Neural progenitor cell (in vitro differentiated cells): ENCODE measurements at places on chromosomes 1 and 21. TPM values are rescaled to one million over a fixed set of nuclear protein-coding genes. Genes with fewer than 3 reads are reported as not detected.
A peak's percentile ranks its signal among the peaks of the same experiment; 100 is the strongest.

DHRS3 gene
- 2.5 and 4.3 TPM in 2 replicates for total RNA-seq

DNA sequence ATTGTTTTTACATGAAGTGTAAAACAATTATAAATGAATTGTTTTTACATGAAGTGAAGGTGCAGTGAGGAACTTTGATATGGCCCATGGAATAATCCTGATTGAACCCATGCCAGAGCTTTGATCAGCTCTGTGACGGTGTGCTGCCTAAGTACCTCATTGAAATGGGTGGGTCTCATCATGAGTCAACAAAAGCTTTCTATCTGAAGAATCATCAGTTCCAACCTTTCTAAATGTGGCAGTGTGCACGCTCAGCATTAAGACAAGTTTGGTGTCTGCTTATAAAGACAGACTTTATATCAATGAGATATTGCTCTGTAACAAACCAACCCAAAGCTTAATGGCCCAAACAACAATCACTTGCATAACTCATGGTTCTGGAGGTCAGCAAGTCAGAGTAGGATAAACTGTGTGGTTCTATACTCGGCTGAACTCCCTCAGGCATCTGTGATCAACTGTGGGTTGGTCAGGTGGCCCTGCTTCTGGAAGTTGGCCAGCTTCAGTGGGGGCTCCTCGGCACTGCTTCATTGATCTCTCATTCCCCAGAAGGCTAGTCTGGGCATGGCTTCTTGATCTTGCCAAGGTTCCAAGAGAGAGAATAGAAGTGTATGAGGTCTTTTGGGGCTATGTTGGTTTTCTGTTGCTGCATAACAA lies 258.0 kb downstream of the LTN1 start:
- H3K27ac ChIP-seq, result no peak overlapping the region
- H3K4me1 ChIP-seq, result peaks cover 7% of the 10 kb centered on the region
- no peak for DNase-seq
- no peaks in the 10 kb centered on the region for H3K27me3 ChIP-seq

TEX38 gene
- not detected in 2 replicates for total RNA-seq

KRTAP21-1 gene
- total RNA-seq, result not detected in 2 replicates

G0S2 gene
- 0.93 TPM in 1 of 2 replicates, not detected in the other for total RNA-seq

ANKRD45 gene
- 1.5 and 2.3 TPM in 2 replicates for total RNA-seq

DNA sequence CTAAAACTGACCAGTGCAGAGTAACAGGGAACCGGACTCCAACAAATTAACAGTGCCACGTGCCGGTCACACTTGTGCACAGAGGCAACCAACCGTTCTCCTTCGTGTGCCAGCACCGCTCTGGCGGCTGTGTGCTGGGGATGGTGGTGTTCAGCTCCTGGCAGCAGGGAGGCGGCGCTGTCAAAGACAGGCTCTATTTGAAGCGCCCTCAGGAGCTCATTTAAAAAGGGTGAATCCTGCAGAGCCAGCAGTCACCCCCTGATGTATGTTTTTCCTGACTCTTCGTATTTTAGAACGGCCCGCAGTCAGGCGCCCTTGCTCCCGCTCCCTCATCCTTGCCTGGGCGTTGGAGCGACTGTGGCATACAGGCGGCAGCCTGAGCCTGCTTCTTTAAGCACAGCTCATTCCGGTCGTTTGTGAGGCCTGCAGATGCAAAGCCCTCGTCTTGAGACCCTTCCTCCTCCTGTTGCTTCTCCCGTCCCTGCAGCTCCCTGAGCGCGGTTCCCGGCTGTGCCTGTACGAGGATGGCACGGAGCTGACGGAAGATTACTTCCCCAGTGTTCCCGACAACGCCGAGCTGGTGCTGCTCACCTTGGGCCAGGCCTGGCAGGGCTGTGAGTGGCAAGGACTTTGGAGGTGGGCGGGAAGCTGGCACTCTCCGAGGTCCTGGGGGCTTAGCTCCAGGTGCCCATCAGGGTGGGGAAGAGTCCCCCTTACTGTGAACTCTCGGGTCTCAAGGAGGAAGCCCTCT lies 1.1 kb downstream of the DFFB start:
- peaks cover 15% of the 10 kb centered on the region for H3K4me1 ChIP-seq
- H3K36me3 ChIP-seq, result no peaks in the 10 kb centered on the region
- H3K4me3 ChIP-seq, result peak overlapping the region; percentile 75
- no peak overlapping the region for H3K27ac ChIP-seq
- DNase-seq, result peak; percentile 48
- peaks cover 19% of the 10 kb centered on the region for H3K27me3 ChIP-seq

KRTAP20-1 gene
- total RNA-seq, result not detected in 2 replicates

CFHR1 gene
- not detected in 2 replicates for total RNA-seq

GRCh38 chr1:78102082-78102481 lies 56.3 kb downstream of the GIPC2 start:
- no peaks in the 10 kb centered on the region for H3K4me1 ChIP-seq
- H3K27ac ChIP-seq, result no peak overlapping the region
- H3K36me3 ChIP-seq, result no peaks in the 10 kb centered on the region
- no peaks in the 10 kb centered on the region for H3K27me3 ChIP-seq

CFHR2 gene
- not detected in 2 replicates for total RNA-seq

GRCh38 chr21:39348040-39348354 lies 891 bp downstream of the HMGN1 start:
- peak overlapping the region; percentile 99 for H3K27ac ChIP-seq
- H3K36me3 ChIP-seq, result peaks cover 31% of the 10 kb centered on the region
- H3K4me1 ChIP-seq, result peaks cover 21% of the 10 kb centered on the region
- peak overlapping the region; percentile 92 for H3K4me3 ChIP-seq
- H3K27me3 ChIP-seq, result no peaks in the 10 kb centered on the region

TLCD4 gene
- 3.2 and 5.7 TPM in 2 replicates for total RNA-seq

ETV3L gene
- total RNA-seq, result 0.25 TPM in 1 of 2 replicates, not detected in the other

DNA sequence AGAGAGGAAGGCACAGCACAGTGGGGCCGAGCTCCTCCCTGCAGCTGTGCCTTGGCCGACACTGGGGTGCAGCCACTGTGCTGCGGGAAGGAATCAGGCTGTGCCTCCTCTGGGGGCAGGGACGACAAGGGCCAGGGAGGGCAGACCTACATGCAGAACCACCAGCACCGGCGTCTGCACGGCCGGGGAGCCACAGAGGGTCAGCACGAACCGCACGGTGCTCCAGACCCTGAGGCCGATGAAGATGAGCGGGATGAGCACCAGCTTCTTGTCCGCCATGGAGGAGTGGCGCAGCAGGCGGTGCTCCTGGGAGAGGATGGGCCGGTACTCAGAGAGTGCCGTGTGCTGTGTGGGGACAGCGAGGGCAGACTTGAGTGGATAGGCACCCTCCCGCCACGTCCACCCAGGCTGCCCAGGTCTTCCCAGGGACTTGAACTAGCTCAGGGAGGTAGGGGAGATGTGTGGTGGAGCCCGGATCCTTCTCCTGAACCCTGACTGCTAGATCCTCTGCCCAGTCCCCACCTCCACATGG lies 23.5 kb downstream of the GPR157 start:
- no peak for DNase-seq
- no peak overlapping the region for H3K27ac ChIP-seq
- H3K36me3 ChIP-seq, result no peaks in the 10 kb centered on the region

RYR2 gene
- total RNA-seq, result 0.28 and 0.90 TPM in 2 replicates

GRCh38 chr21:43864313-43864961 lies 586 bp upstream of the AGPAT3 start:
- H3K4me1 ChIP-seq, result peaks cover 7% of the 10 kb centered on the region
- no peak overlapping the region for H3K27ac ChIP-seq
- H3K27me3 ChIP-seq, result peaks cover 62% of the 10 kb centered on the region
- no peaks in the 10 kb centered on the region for H3K36me3 ChIP-seq

DNA sequence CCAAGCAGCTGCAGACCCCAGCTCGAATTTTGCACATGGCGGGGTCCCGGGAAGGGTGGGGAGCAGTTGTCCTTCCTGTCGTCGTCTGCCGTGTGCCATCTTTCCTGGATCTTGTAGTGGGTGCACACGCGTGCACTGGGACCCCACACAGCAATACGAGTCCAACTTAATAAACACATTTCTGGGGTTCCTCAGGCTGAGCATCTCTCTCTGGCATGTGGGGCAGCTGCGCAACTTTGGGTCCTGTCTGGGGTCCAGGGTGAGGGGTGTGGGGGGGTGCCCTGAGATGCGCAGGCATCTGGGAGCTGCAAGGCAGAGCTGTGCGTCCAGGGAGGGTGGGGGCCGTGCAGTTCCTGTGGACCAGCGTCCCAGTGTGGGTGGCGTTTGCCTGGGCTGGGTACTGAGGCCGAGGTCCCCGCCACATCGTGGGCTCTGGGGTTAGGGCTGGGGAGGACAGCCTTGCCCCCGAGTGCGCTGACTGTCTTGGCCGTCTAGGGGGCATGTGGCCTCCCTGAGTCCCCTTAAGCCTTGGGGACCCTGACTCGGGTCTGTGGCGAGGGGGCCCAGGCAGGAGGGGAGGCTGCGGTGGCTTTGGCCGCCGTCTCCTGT lies 652 bp upstream of the PLEKHN1 start:
- H3K4me3 ChIP-seq, result no peak overlapping the region
- H3K27me3 ChIP-seq, result peaks cover 74% of the 10 kb centered on the region
- no peak overlapping the region for H3K27ac ChIP-seq
- no peaks in the 10 kb centered on the region for H3K36me3 ChIP-seq

GRCh38 chr1:69077633-69078032 lies 490.1 kb upstream of the LRRC7 start:
- peaks cover 5% of the 10 kb centered on the region for H3K27me3 ChIP-seq
- H3K27ac ChIP-seq, result peak overlapping the region; percentile 87
- H3K4me1 ChIP-seq, result peaks cover 51% of the 10 kb centered on the region

- DNase-seq, result no peak
- H3K27ac ChIP-seq, result peak overlapping the region; percentile 84
- H3K27me3 ChIP-seq, result no peaks in the 10 kb centered on the region
- H3K4me1 ChIP-seq, result peaks cover 16% of the 10 kb centered on the region
- peaks cover 8% of the 10 kb centered on the region for H3K36me3 ChIP-seq
- H3K4me3 ChIP-seq, result peak overlapping the region; percentile 93
Measured at GRCh38 chr1:44775930-44776729, 790 bp downstream of the RPS8 start.

GRCh38 chr1:172781513-172782140 lies 122.7 kb downstream of the FASLG start:
- H3K27ac ChIP-seq, result no peak overlapping the region
- no peaks in the 10 kb centered on the region for H3K4me1 ChIP-seq
- H3K27me3 ChIP-seq, result no peaks in the 10 kb centered on the region
- H3K36me3 ChIP-seq, result no peaks in the 10 kb centered on the region
- no peak overlapping the region for H3K4me3 ChIP-seq

GRCh38 chr1:244460197-244460596 lies 876 bp upstream of the CATSPERE start:
- no peak for DNase-seq
- H3K27ac ChIP-seq, result no peak overlapping the region
- no peak overlapping the region for H3K4me3 ChIP-seq
- H3K27me3 ChIP-seq, result no peaks in the 10 kb centered on the region
- peaks cover 5% of the 10 kb centered on the region for H3K36me3 ChIP-seq

DNA sequence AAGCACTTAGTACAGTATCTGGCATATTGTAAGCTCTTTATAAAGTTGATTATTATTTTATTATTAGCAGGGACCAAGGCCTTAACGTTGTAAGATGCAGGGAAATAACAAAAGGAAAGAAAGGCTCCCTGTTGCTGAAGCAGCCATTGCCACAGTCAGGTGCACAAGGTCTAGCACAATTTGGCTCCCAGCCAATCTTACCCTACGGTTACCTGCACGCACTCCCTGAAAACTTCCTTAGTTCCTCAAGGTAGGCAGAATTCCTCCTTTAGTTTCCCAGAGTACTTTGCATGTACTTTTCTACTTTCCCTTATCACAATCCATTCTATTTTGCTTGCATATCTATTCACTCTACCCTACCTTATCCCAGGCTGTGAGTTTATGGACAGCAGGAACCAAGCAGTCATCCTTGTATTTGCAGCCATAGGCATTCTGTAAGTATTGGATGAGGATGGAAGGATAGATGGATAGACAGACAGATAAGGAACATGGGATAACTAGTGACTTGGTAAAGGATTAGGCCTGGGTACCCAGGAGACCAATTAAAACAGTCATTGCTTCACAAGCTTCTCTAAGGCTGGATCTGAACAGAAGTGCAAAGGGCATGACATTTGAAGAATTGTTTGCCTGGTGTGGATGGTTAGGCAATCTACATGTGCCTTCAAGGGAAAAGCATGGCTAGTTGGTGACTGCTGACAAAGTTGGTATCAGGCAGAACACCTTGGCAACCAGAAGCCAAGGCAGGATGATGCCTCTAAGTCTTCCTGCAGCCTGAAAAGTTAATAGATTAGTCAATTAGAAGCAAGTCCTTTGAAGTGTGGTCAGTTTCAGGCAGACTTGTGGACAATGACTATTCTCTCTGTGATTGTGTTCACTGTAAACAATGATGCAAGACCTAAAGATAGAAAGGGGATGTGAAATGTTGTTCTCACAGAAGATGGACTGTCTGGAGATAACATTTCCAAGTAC lies 20.8 kb upstream of the JAK1 start:
- H3K4me1 ChIP-seq, result no peaks in the 10 kb centered on the region
- no peak overlapping the region for H3K27ac ChIP-seq
- H3K27me3 ChIP-seq, result no peaks in the 10 kb centered on the region
- DNase-seq, result no peak

- H3K36me3 ChIP-seq, result no peaks in the 10 kb centered on the region
- H3K4me3 ChIP-seq, result no peak overlapping the region
- no peaks in the 10 kb centered on the region for H3K27me3 ChIP-seq
- H3K27ac ChIP-seq, result no peak overlapping the region
- peaks cover 12% of the 10 kb centered on the region for H3K4me1 ChIP-seq
- DNase-seq, result no peak
Measured at GRCh38 chr1:230575886-230576500, 66.3 kb upstream of the COG2 start.

SH3BGR gene
- 7.5 and 12.2 TPM in 2 replicates for total RNA-seq

DNA sequence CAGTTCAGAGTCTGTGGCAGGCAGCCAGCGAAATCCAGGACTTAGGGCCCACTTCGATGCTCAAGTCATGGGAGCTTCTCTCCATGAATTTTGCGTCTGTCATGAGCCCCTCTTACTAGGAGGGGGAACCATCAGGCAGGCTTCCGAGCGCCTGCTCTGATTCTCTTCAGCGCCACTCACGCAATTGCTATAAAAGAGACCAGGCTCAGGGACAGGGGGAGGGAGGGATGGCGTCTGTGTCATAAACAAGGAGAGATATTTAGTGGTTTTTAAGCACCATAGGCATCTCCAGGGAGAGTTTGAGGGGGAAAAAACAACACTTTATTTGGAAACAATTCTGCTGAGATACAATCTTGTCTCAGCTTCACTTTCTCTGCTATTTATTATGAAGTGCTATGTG lies 60.6 kb downstream of the NAV1 start:
- no peaks in the 10 kb centered on the region for H3K4me1 ChIP-seq
- no peaks in the 10 kb centered on the region for H3K36me3 ChIP-seq
- H3K4me3 ChIP-seq, result no peak overlapping the region
- no peak overlapping the region for H3K27ac ChIP-seq
- DNase-seq, result no peak
- no peaks in the 10 kb centered on the region for H3K27me3 ChIP-seq
